ENCODE measurements at places on chromosomes 3 and 15. TPM values are rescaled to one million over a fixed set of nuclear protein-coding genes. Genes with fewer than 3 reads are reported as not detected.

The SLC30A4 gene
- 9.2 TPM for total RNA-seq

DNA sequence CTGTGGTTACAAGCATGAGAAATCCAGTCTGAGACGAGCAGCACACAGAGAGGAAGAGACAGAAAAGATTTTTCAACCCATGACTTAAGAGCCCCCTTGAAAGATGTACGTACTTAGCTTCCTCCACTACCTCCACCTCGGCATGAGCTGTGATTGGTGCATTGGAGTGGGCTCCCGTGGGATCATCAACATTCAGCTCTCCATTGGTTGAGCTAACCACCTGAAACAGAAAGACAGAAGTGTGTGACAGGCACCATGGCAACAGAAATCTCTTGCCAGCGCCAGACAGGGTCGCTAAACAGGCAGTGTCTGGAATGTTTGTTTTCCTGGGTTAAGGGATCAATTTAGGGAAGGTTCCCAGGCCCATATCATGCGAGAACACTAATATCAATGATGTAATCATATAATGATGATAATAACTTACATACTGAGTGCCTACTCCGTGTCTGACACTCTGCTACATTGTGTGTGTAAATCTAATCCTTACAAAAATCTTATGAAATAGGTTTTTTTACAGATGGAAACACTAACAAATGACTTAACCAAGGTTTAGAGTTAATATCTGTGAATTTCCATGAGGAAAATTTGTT lies 17.5 kb upstream of the PPIB start:
- no peak for DNase-seq

The GALNT15 gene
- total RNA-seq = 21.7 TPM

DNA sequence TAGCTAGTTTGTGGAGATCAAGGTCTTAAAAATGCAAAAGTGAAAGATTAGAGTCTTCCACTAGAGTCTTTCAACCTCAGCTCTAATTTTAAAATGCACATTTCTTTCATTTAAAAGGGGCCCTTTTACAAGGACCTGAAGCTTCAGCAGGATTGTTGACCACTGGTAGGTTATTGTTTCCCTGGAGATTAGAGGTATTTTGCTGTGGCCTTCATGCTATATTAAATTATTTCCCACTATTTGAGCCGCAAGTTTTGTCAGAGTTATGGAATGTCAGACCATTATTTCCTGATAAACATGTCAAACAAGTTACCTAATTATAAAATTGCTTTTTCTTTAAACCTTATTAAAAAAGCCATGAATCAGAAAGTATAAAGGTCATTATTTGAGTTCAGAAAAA lies 103.1 kb upstream of the CCNL1 start:
- no peak for DNase-seq

DNA sequence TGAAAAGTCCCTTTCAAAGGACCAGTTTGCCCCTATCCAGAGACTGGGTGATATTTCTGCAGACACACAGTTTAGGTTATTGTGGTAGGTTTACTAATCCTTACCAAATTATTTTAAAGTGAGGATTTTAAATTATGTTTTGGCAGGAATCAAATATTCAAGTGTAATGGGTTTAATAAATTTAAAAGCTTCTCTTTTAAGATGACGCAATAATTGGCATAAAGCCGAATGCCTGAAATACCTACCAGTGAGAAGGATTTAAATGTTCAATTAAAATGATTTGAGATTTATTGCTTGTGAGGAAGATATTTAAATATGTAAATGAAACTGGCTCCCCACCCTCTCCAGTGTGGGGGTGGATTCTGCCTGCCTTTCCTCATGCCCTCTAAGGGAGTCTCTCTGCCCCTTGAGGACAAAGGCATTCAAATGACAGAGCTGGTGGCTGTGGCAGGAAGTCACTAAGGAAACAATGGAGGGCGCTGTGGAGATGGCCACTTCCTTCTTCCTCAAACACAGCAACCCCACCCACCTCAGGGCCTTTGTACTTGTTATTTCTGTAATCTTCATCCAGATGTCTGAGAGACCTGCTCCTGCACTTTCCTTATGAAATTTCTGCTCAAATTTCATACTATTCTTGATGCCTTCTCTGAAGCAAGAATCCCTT lies 131.7 kb downstream of the TNIK start:
- no peak for DNase-seq

The GOLGA6L7 gene
- not detected for total RNA-seq

The ESYT3 gene
- total RNA-seq = 17.5 TPM

The METTL6 gene
- total RNA-seq = 16.0 TPM

DNA sequence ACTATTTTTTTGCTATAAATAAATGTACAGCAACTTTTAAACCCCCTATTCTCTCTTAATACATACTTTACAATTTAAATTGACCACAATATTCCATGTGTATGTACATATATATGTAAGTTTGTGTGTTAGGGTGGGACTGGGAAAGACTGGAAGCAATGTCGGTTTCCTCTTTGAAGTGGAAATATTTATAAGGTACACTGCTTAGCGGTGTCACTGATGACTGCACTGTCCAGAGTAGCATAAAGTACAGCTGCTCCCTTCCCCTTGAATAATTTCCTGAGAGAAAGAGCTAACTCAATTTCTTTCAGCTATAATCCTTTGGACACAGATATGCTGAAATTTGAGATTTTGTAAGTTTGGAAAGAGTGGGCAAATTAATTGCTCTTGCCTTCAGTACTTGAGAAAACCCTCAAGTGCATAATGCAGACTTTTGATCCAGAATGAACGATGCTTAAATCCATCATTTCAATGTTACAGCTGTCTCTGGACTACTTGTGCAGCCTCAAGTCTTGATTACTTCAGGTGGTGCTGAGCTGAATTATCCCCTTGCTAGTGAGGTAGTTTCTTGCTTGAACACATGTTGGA lies 267.0 kb upstream of the CFAP20DC start:
- DNase-seq = no peak

DNA sequence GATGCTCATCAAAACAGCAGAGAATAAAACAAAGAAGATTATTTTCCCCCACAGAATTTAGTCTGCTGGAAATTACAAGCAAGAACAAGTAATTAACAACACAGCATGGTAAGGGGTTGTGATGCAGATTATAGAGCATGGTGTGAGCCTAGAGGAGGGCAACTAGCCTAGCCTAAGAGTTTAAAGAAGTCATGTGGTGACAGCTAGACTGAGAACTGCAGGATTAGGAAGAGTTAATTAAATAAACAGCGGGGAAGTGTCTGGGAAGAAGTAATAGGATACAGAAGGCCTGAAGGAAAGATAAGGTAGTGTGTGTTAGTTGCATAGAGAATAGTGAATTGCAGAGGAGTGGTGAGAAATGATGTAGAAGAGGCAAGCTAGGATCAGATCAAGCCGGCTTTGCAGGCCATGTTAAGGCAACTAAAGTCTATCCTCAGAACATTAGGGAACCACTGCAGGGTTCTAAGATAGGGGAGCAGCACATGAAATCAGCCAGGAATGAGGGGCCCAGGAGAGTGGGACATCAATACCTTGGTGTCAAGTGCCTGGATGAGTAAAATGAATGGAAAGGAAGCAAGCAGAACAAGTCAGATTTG lies 11.9 kb upstream of the PKM start:
- no peak for DNase-seq

- DNase-seq = no peak
Observed at GRCh38 chr3:160686955-160687535, 10.1 kb downstream of the ARL14 start.

The LCTL gene
- not detected for total RNA-seq

The CORO2B gene
- 3.1 TPM for total RNA-seq

The EOGT gene
- total RNA-seq = 42.1 TPM

DNA sequence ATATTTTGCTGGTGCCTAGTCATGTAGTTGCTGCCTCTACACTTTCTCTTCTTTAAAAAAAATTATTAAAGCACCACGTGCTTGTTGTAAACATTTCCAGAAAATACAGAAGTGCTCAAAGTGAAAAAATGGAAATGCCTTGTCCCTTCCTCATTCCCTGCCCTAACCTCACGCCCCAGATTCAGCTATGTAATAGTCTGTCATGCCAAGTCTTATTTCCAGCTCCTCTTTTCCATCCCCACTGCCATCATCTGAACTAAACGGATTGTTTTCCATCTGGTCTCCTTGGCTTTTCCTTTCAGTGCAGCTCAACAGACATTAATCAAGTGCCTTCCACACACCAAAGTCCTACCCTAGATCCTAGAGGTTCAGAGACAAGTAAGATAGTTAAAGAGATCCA lies 15.5 kb downstream of the ZNF774 start:
- no peak for DNase-seq

DNA sequence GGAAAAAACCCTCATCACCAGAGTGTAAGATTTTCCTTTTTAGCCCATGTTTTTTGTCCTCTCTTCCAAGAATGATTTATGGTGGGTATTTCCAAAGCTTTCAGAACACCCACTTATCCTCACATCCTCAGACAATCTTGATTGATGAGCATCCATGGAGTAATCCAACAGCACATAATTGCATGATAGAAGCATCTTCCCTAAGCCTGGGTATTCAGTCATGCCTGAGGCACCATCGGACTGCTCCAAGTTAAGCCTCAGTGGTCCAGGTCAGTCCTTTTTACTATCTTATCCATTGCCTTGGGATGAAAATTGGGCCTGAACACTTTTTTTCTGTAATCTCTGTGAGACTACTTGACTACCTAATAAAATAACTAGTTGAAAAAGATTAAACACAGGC lies 676.0 kb upstream of the SEMA6D start:
- DNase-seq = no peak

The CCDC54 gene
- total RNA-seq = not detected

The AHSG gene
- total RNA-seq = not detected

DNA sequence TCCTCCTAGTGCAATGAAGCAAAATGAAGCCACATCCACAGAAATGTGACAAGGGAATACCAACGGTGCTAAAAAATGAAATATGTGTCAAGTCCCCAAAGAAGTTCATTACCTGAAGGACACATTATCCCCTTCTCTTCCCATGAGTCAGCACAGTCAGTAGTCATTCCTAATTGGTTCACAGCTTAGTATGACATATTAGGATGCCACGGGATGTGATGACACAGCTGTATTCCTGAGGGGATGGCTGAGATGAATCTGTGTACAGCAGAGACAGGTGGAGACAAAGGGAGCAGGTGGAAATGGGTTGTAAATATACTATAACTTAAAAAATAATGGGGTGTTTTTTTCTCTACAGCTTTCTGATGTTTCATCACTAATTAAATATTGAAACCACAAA lies 273.4 kb downstream of the ARRDC4 start:
- DNase-seq = no peak

GRCh38 chr3:48446425-48447193 lies at the start of gene ATRIP:
Gene ATRIP, plus strand, starts transcription at chr3:48446737. Its CDS starts 109 bp downstream, at chr3:48446846.
- peak; percentile 95 for DNase-seq

GRCh38 chr3:47436180-47436579 lies 39.6 kb downstream of the SCAP start:
- no peak for DNase-seq

- no peak for DNase-seq
Observed at GRCh38 chr15:28993720-28994053, 107.9 kb downstream of the APBA2 start.

The ZBBX gene
- not detected for total RNA-seq

- no peak for DNase-seq
Observed at GRCh38 chr3:107132674-107133073, 244.6 kb upstream of the CCDC54 start.

GRCh38 chr3:42216931-42217333 lies 49.1 kb downstream of the CCK start:
- DNase-seq = no peak

DNA sequence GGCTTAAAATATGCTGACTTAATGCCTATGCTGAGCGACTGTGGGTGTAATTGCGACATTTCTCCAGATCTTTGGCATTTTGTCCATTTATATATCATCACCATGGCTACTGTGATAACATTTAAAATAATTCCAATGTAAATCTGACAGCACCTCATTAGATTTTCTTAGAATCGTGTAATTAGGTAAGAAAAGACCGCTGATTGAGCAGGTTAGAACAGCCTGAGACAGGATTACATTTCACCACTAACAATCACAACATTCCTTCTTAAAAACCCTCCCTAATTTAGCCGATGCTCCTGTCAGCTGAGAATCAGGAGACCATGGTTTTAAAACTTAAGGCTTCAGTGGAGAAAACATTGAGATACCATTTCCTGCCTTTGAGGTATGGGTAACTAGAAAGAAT lies 455.3 kb upstream of the PDZRN3 start:
- DNase-seq = no peak

GRCh38 chr3:195008816-195009215 lies 262.1 kb downstream of the XXYLT1 start:
- peak; percentile 28 for DNase-seq

GRCh38 chr3:82707035-82707434 lies 945.6 kb upstream of the GBE1 start:
- DNase-seq = peak; percentile 38

The LRRC2 gene
- 4.6 TPM for total RNA-seq

The TP63 gene
- total RNA-seq = not detected

GRCh38 chr15:40340038-40340739 lies 550 bp downstream of the CCDC9B start:
- DNase-seq = peak; percentile 96

GRCh38 chr3:172176061-172176770 lies 136.8 kb downstream of the FNDC3B start:
- DNase-seq = no peak

GRCh38 chr3:71776538-71776937 lies 8.4 kb downstream of the PROK2 start:
- no peak for DNase-seq

DNA sequence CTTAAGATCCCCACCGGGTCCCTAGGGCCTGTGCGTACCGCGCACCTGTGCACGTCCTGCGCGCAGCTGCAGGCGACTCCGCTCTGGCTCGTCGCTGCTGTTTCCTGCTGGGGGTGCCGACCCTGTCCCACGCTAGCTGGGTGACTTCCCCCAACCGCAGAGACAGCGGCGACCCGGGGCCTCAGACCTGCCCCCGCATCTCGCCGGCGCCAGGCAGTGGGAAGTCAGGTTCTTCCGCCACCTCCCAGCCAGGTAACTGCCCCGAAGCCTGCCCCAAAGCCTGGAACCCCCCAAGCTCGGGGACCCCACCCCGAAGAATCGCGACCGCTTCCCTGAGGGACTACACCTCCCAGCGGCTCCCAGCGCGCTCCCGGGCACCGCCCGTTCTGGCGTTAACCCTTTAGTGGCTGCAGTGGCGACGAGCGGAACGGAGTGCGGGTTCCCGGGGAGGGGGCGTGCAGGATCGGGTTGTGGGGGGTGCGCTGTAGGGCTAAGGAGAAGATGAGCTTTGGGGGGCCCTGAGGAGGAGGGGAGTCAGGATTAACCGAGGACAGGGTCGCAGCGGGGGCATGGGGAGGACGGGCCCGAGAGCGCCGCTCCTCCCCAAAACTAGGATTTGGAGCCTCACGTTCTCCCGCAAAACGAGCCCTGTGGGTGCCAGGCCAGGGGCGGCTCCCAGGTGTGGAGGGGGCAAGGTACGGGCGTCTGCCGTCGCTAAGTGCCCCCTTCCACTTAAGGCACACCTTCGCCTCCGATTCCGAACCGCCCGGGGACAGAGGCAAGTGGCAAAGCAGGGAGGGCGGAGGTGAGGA lies 589 bp downstream of the NEIL1 start:
- peak; percentile 78 for DNase-seq

- no peak for DNase-seq
Observed at GRCh38 chr3:40057077-40057476, 247.7 kb downstream of the MYRIP start.

The PLS1 gene
- total RNA-seq = 0.68 TPM

The DPPA4 gene
- total RNA-seq = not detected

The SEMA3G gene
- 2.6 TPM for total RNA-seq
